ENCODE measurements at places on chromosomes 11 and 22. TPM values are rescaled to one million over a fixed set of nuclear protein-coding genes. Genes with fewer than 3 reads are reported as not detected.

DNA sequence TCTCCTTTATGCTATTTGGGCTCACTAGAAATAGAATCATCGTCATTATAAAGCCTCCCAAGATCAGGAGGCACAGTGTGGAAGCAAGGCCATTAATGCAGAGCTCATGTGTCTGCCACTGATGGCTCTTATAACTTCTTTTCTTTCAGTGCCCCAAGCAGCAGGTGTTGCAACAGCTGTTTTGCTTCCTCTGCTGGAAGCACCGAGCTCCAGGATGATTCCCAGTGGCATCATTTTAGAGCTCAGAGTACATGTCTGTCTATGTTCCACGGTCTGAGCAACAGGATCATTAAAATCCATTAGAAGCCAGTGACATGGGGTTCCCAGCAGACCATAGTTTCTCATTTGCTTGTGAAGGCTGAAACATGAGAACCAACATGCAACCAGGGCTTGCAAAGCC is 803.0 kb upstream of the FAT3 start:
- H3K36me3 ChIP-seq: no peaks in the 10 kb centered on the region
- no peak overlapping the region for H3K27ac ChIP-seq
- no peak for DNase-seq
- no peak overlapping the region for H3K4me3 ChIP-seq

- H3K27me3 ChIP-seq: no peaks in the 10 kb centered on the region
- H3K4me3 ChIP-seq: no peak overlapping the region
- peak overlapping the region; percentile 37 for H3K27ac ChIP-seq
- H3K4me1 ChIP-seq: peaks cover 26% of the 10 kb centered on the region
- DNase-seq: no peak
These were observed 2.6 kb downstream of the HDAC10 start for GRCh38 chr22:50248196-50249081.

- no peak overlapping the region for H3K27ac ChIP-seq
- H3K4me1 ChIP-seq: no peaks in the 10 kb centered on the region
- peaks cover 21% of the 10 kb centered on the region for H3K27me3 ChIP-seq
These were observed 75.8 kb downstream of the NAV2 start for GRCh38 chr11:19788435-19788834.

ARHGAP8 gene
- total RNA-seq: 67.5 TPM

C11orf21 gene
- total RNA-seq: not detected

DNA sequence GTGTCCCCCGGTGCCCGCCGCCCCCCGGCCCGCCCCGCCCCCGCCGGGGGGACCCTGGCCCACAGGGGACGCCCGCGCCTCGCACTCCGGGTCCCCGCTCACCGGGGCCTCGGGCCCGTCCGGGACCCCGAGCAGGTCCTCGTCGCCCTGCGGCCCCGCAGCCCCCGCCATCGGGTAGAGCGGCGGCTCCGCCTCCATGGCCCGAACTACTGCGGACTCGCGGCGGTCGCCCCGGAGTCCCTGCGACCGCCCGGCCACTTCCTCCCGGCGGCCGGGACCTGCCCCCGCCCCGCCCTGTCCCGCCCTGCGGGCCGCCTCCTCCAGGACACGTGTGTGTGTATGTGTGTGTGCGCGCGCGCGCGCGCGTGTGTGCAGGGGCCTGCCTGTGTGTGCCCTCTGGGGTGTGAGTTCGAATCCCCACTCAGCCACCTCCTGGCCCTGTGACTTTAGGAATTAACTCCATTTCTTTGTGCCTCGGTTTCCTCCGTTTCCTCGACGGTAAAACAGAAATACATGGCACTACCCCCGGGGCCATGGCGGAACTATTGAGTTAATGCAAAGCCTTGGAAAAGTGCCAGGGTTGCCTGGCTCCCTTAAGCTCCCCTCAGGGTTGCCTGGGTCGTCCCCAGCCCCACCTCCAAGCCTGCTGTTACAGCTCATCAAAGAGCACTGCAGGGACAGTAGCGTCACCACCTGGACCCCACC is at the start of gene UNC93B1:
Gene UNC93B1, minus strand, starts transcription at position 252 of the 705 bp plus-strand sequence. Its CDS starts 54 bp downstream, at position 198.
- peak within 1 kb of the TSS; percentile 77 for H3K27ac ChIP-seq
- H3K4me3 ChIP-seq: peak within 1 kb of the TSS; percentile 78
- H3K4me1 ChIP-seq: peaks cover 37% of the 10 kb centered on the region

DNA sequence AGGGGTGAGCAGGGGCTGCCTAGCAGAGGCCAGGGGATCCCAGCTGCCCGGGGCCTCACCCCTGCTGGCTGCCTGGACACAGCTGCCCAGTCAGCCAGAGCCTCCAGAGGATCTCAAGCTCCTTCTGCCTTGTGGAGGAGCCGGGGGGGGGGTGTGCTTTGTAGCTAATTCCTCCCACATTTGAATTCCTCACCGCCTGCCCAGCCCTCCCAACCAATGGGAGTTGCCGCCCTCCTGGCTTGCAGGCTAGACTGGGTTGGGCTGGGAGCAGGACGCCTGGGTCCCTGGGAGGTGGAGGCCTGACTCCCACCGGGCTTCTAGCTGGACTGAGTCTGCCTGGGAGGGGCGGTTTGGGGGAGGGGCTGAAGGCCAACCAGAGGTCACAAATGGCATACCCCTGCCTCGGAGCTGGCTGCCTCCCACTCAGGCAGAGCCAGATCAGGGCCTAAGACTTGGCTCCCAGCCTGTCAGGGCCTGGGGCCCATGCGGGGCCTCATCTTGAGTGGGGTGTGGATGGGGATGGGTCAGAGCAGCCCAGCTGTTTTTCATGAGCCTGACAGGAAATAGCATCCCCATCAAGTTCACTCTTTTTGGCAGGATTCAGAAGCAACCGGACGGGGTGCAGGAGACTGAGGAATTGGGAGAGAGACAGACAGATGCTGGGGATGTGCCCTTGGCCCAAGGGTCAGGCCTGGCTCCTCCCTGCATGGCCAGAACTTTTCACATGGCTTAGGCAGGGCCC is 29.2 kb upstream of the PDE2A start:
- peaks cover 19% of the 10 kb centered on the region for H3K4me1 ChIP-seq
- no peak overlapping the region for H3K27ac ChIP-seq
- H3K4me3 ChIP-seq: no peak overlapping the region

- DNase-seq: no peak
- no peak overlapping the region for H3K4me3 ChIP-seq
- H3K4me1 ChIP-seq: peaks cover 26% of the 10 kb centered on the region
- no peaks in the 10 kb centered on the region for H3K36me3 ChIP-seq
- H3K27me3 ChIP-seq: no peaks in the 10 kb centered on the region
These were observed 12.3 kb upstream of the TSKU start for GRCh38 chr11:76770642-76771445.

Data from HCT116 (cell line).